ENCODE measurements at places on chromosomes 12 and 14. TPM values are rescaled to one million over a fixed set of nuclear protein-coding genes. Genes with fewer than 3 reads are reported as not detected.

ADAM20 gene
- total RNA-seq = 0.22 TPM

FAM90A1 gene
- total RNA-seq = 0.08 TPM

CPNE6 gene
- not detected for total RNA-seq

CCDC184 gene
- 0.22 TPM for total RNA-seq

MMP17 gene
- total RNA-seq = 0.17 TPM

CLEC6A gene
- 0.17 TPM for total RNA-seq

PLEKHH1 gene
- total RNA-seq = 0.53 TPM

KRT73 gene
- 3.7 TPM for total RNA-seq

JPH4 gene
- 0.10 TPM for total RNA-seq

REP15 gene
- 0.43 TPM for total RNA-seq

SRP54 gene
- 58.2 TPM for total RNA-seq

GARIN6 gene
- total RNA-seq = not detected

DPPA3 gene
- total RNA-seq = not detected

LUM gene
- total RNA-seq = not detected

DAD1 gene
- total RNA-seq = 141 TPM

PPP1R3E gene
- 46.0 TPM for total RNA-seq

CTSG gene
- total RNA-seq = 0.36 TPM

NXPH4 gene
- 0.29 TPM for total RNA-seq

TAS2R7 gene
- total RNA-seq = not detected

DBX2 gene
- not detected for total RNA-seq
